ENCODE measurements at places on chromosomes 2 and 18.

DNA sequence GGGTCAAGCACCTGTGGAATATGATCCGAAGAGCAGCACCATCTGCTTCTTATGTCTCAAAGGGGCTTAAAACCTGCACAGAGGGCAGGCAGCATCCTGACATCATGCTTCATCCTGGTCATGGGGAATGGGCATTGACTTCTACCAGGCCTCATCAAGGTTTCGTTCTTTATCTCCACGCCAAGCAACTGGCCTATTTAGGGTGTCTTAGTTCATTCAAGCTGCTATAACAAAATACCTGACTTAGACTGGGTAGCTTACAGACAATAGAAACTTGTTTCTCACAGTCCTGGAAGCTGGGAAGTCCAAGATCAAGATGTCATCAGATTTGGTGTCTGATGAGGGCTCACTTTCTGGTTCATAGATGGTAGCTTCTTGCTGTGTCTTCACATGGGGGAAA lies 69.4 kb downstream of the MYO3B start:
- DNase-seq, result no peak

GRCh38 chr2:99035920-99036319 lies 99.9 kb upstream of the CRACDL start:
- DNase-seq, result no peak

DNA sequence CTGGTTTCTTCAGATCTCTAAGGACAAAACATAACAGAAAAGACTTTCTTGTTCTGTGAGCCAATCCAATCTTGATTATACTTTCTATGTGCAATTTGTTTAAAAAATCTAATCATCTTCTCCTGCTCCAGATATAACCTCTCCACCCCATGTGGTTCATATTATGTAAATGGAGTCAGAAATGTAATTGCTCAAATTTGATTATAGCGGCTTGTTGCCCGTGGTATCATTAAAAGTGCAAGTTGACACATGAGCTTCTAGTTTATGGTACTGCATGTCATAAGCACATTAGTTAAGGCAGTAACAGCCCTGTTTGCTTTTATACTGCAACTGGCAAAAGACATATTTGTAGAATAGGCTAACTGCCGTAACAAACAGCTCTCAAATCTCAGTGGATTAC lies 715.1 kb upstream of the CDH7 start:
- DNase-seq, result no peak

DNA sequence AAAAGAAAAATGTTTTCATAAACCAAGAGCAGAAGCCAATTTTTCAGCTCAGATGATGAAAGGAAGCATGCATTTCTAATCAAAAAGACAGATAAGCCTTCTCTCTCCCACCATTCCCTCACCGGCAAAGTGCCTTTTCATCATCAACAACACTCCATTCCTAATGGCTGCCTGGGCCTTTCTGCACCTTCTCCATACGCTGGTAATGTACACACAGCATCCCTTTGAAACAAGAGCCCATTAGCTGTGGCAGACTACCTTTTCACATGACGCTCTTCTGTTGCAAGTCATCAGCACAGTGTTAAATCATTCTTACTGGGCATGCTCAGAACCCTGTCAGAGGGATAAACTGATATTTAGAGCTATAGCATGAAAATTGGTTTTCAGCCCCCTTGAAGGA lies 408.9 kb downstream of the MEIS1 start:
- DNase-seq, result no peak

- no peak for DNase-seq
Measured at GRCh38 chr2:80050246-80050645, 254.3 kb downstream of the LRRTM1 start.

GRCh38 chr2:207264310-207264709 lies 98.6 kb upstream of the KLF7 start:
- no peak for DNase-seq

DNA sequence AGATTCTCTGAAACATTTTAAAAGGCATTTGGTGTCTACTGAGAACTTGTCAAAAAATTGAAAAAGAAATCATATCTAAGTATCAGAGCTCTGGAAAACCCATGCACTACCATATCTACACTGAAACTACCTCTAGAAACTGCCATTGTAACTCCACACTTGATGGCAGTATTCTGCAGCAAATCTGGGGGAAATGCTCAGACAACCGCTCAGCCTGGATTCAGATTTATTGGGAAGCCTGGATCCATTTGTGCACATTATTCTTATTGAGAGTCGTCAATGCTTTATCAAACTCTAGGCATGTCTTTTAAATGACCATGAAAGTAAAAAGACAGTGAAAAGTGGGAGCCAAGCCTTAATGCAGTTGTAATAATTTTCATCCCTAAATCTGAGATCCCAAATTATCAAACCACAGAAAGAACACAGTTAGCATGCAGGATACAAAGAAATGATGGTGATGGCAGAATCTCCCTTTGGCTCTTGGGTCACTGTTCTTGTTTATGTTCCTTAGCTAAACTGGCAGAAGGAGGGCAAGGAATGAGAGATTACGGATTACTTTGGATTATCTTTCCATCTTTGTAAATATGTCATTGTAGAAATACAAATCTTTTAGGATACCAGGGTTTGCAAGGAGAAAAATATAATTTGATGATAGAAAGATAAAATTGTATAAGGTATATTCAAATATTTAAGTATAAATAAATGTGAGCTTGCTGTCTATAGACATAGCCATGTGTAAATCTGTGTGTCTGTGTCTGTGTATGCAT lies 512.1 kb upstream of the SYT4 start:
- no peak for DNase-seq

- no peak for DNase-seq
Measured at GRCh38 chr2:22894761-22895160, 490.2 kb upstream of the KLHL29 start.

DNA sequence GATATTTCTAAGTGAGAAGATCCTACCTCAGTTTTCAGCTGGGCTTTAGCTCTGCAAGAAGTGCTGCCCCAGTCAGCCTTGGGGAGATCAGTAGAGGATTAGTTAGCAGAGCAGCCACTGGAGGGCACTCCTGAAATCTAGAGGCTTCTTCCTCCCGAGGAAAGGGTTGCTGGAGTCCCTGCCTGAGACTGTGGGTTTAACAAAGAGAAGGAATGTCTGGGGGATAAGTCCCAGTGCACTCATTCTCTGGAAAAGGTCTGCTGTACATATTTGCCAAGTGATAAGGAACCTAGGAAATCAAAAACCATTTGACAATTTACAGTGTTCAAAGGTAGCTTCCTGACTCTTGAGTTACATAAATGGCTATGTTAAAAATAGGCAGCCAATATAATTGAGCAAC lies 207.2 kb downstream of the SLC8A1 start:
- DNase-seq, result no peak

DNA sequence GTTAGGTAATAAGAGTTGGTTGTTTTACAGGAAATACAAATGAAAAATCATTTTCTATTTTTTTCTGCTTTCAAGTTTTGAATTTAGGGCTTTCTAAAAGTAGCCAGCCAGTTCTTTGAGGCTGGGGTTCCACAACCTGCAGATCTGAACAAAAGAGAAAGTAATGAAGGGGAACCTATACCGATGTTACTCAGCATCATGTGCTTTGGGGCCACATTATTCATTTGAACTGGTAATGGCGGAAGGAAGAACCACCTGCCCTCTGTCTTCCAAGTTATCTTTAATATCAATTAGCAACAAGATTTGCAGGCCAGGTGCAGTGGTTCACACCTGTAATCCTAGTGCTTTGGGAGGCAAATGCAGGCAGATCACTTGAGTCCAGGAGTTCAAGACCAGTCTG lies 12.9 kb upstream of the MRO start:
- no peak for DNase-seq

GRCh38 chr2:23534771-23535170 lies 149.8 kb downstream of the KLHL29 start:
- no peak for DNase-seq

GRCh38 chr18:58967751-58968254 lies 103.1 kb downstream of the ZNF532 start:
- no peak for DNase-seq

GRCh38 chr2:225400060-225400511 lies 576 bp downstream of the NYAP2 start:
- DNase-seq, result no peak

- no peak for DNase-seq
Measured at GRCh38 chr2:58667137-58667774, 426.1 kb upstream of the FANCL start.

- no peak for DNase-seq
Measured at GRCh38 chr2:12750166-12750905, 33.6 kb downstream of the TRIB2 start.
